SW480 (cell line): ENCODE measurements at places on chromosomes 16 and 17.

GRCh38 chr16:89197633-89198416 is 2.5 kb downstream of the SLC22A31 start:
- no peak for DNase-seq

GRCh38 chr17:67515490-67516083 is 138.5 kb downstream of the PITPNC1 start:
- no peak for DNase-seq

GRCh38 chr16:83899272-83899897 is 470 bp downstream of the MLYCD start:
- peak; percentile 37 for DNase-seq

DNA sequence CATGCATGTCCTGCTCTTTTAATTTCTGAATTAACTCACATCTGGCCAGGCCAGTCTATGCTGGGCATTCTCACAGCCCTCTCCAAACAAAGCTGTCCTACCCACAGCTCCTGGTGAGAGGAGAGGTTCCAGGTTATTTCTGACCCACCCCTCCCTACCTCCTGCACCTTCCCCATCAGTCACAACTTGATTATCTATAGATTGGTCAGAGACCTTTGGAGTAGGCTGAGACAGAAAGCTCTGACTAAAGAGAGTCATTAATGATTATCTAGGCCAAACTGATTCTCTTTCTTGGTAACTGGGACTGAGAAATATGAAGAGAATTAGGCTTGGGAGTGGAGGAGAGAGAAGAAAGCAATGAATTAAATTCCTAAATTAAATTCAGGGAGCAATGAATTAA is 1.4 kb upstream of the KRT222 start:
- no peak for DNase-seq

DNA sequence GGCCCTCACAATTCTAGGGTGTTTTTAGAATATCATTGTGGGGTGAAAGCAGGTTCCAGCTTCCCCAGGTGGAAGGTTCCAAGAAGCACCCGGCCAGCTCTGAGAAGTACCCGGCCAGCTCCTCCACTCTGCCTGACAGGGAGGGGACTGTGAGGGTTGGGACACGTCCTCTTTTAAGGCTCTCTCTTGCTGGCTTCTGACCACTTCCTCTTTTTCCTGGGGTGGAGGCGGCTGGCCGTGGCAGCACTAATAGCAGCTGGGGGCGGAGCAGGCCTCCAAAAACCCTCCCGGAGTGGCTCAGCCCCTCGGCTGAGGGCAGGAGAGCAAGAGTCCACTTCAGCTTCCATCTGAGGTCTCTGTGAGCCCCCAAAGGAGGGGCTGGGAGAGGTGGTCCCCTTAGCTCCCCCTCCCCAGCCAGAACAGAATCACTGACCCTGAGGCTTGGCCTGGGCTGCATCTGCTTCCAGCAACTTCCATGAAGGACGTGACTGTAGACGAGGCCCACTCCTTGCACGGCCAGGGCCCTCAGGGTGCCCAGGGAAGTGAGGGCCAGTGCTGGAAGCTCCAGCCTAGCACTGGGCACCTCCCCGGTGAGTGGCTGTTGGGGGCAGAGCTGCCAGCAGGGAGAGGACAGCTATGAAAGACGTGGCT is 26.7 kb upstream of the PLCG2 start:
- DNase-seq = peak; percentile 59

GRCh38 chr17:76493505-76494167 is 7.6 kb downstream of the RHBDF2 start:
- no peak for DNase-seq

DNA sequence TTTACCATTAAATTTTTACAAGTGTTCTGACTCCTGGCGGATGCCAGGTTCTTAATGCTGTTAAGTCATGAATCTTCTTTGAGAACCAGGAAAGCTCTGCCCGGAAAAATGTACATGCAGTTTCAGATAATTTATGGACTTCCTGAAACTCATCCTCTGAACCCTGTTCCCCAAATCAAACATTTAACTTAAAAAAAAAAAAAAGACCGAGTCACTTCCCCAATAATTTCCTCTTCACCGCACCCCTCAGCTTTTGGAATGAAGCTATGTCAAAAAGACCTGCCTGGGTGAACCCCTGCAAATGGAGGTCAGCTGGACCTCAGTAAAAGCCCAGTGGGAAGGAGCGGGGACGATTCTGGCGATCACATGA is 15.0 kb downstream of the ZNF232 start:
- DNase-seq = no peak

DNA sequence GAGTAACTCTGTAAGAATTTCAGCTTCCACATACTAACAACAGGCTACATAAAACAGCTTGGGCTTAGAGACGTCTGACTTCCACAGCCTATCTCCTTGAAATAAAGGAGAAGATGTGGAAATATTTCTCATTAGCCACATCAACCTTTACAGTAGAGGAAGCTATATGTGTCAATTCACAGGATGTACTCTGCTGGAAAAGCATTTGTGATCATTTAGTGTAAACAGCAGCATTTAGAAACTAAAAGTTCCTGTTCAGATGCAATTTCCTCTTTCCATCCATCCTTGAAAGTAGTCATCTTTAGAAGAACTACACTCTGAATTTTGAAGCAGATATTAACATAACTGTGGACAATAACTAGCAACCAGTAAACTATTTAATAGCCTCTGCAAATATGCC is 46.2 kb downstream of the XPO6 start:
- no peak for DNase-seq

GRCh38 chr17:72394531-72394930 is 273.7 kb downstream of the SOX9 start:
- DNase-seq = no peak

DNA sequence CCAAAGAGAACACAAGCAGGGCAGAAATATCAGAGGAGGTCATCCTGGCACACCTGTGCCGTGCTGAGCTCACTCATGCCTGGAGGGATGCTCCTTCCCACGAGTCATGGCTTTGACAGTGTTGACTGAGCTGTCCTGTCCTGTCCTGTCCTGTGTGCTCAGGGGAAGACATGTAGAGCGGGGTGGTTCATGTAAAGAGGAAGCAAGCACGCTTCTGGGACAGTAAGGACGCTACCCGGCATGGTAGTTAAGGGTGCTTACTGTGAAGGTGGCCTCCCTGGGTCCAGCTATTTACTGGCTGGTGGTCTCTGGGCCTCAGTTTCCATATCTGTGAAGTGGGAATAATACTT is 398 bp downstream of the LGALS9 start:
- no peak for DNase-seq

GRCh38 chr16:66878067-66878466 is 2.2 kb upstream of the PDP2 start:
- DNase-seq = no peak

- no peak for DNase-seq
Observed at GRCh38 chr17:36752096-36752888, 150.9 kb downstream of the MRM1 start.

- no peak for DNase-seq
Observed at GRCh38 chr17:49360796-49361128, 1.3 kb downstream of the ZNF652 start.

- no peak for DNase-seq
Observed at GRCh38 chr16:46807336-46807735, 23.6 kb downstream of the C16orf87 start.

GRCh38 chr17:64152428-64153125 is 22.6 kb upstream of the ERN1 start:
- no peak for DNase-seq

GRCh38 chr16:86597880-86598606 is 19.7 kb downstream of the FOXL1 start:
- DNase-seq = no peak

- DNase-seq = no peak
Observed at GRCh38 chr16:26863931-26864330, 202.8 kb upstream of the C16orf82 start.

- no peak for DNase-seq
Observed at GRCh38 chr16:57026778-57027062, 37.4 kb downstream of the NLRC5 start.

DNA sequence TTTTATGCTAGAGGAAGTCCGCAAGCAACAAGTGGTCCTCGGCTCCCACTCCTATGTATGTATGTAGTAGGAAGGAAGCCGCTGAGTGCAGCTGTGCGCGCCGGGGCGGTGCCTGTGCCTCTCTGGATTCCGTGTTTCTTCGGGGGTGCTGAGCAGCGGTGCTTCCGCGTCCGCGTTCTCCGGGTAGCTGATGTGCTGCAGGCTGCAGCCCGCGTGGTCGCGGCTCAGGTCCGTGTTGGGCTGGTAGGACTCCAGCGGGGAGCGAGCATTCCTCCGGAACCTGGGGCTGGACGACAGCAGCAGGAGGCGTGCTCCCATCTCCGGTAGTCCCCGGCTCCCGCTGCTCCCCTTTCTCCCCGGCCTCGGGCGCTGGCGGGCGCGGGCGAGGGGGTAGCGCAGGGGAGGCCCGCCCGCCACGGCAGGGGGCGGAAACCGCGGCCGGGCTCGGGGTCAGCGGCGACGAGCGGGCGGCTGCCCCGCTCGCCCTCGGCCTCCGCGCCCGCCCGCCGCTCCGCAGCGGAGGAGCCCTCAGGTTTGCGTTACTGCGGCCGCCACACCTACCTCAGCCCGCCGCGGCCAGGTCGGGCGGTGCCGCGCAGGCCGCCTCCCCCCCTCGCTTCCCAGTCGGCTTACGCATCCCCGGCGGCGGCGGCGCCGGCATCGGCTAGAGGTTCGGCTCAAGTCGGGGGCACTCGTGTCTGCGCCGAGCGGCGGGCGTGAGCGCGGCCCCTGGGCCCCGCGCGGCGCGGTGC is 487 bp downstream of the C17orf67 start:
- peak; percentile 83 for DNase-seq

GRCh38 chr17:65035704-65036103 is 20.8 kb downstream of the GNA13 start:
- no peak for DNase-seq

DNA sequence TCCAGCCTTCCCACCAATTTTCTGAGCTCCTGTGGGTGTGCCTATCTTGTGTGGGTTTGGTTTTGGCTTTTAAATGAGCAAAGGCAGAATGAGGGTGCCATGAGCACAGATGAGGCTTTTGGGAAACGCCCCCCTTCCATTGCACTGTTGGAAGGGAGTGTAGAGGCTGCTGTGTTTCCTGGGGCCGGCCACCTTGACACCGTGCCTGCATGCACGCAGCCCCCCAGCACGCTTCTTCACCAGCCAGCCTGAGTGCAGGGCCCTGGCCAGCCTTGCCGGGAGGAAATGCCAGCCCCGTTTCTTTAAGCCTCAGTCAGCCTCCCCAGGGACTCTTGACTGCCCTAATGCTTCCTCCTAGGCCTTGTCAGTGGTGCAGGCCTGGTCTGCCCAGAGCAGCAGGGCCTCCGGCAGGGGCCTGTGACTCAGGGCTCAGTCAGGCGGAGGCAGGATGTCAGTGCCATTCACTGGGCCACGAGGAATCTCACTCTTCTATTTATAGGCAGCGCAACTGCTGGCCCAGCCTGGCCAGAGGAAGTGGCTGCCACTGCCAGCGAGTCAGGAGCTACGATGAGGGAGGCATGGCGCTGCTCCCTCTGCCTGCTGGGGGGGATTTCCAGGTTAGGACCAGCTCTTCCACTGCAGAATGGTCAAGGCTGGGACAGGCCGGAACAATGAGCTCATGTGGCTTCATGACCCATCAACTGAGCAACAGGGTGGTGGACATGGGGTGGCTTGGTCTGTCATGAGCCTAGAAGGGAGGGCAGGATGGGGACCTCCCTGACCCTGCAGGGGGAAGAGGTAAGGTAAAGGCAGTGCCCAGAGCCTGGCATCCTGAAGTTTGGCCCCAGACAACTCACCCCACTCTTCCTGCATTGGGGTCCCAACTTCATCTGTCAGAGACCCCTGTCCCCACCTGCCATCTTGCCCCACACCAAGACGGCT is 205.2 kb downstream of the RAB11FIP4 start:
- peak; percentile 76 for DNase-seq

- DNase-seq = peak; percentile 51
Observed at GRCh38 chr17:59840329-59841090, 52.2 kb downstream of the TUBD1 start.

DNA sequence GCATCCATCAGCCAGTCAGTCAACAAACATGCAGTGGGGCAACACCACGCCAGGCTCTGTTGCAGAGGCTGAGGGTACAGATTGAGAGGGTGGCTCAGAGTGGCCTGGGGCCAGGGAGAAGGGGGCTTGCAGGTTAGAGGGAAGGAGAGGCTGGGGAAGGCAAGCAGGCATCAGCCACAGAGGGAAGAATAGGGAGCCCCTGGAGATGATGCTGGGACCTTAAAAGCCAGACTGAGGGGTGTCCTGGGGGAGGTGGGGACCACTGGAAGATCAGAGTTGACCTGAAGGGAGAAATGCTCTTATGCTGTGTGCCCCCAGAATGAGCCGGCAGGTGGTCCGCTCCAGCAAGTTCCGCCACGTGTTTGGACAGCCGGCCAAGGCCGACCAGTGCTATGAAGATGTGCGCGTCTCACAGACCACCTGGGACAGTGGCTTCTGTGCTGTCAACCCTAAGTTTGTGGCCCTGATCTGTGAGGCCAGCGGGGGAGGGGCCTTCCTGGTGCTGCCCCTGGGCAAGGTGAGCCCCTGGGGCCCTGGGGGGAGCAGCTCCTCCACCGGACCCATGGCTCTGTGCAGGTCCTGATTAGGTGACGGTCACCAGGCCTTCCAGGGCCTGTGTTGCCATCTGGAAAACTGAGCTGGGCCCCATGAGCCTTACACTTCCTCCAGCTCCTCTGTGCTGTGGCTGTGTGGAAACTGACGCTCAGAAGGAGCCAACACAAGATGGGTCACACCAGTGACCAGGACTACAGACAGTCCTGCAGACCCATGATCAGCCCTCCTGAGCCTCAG is 1.7 kb downstream of the CORO1A start:
- no peak for DNase-seq

GRCh38 chr16:51050377-51050706 is 100.7 kb downstream of the SALL1 start:
- no peak for DNase-seq

GRCh38 chr16:73049511-73049910 is 1.6 kb upstream of the ZFHX3 start:
- no peak for DNase-seq

- no peak for DNase-seq
Observed at GRCh38 chr16:30152517-30152916, 29.5 kb upstream of the MAPK3 start.

- no peak for DNase-seq
Observed at GRCh38 chr17:3845291-3845620, 790 bp downstream of the NCBP3 start.

- no peak for DNase-seq
Observed at GRCh38 chr17:3750296-3750695, 26.6 kb downstream of the HASPIN start.

GRCh38 chr17:1714427-1714979 is 4.3 kb upstream of the TLCD2 start:
- DNase-seq = peak; percentile 95

- no peak for DNase-seq
Observed at GRCh38 chr16:49049191-49049590, 232.4 kb downstream of the CBLN1 start.

DNA sequence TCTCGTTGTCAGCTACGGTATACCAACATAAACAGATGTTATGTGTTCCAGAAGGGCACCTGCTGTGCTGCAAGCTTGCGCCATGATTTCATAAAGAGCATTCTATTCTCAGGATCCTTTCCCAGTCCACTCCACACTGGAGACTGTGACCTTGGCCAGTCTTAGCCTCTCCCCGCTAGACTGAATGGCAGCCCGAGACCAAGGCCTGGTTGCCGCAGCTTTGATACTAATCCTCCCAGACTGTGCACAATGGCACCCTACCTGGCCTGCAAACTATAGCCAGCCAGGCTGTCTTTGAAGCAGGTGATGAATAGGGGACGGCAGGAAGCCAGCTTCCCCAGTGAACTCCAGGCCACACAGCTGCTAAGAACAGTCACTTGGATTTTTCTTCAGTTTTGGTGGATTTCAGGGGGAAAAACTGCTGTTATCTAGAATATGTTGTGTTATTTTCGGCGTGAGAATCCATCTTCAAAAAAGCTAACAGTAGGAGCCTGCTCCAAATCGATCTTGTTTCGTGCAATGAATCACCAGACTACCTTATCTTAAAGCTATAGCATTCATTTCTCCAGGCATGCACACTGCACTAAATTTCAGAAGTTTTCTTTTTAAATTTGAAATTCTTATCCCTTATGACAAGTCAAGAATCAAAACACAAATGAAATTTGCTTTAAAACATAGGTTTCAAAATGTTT is 289.0 kb downstream of the CEP112 start:
- DNase-seq = no peak
